ENCODE measurements at places on chromosomes 6 and 20.
A peak's percentile ranks its signal among the peaks of the same experiment; 100 is the strongest.

DNA sequence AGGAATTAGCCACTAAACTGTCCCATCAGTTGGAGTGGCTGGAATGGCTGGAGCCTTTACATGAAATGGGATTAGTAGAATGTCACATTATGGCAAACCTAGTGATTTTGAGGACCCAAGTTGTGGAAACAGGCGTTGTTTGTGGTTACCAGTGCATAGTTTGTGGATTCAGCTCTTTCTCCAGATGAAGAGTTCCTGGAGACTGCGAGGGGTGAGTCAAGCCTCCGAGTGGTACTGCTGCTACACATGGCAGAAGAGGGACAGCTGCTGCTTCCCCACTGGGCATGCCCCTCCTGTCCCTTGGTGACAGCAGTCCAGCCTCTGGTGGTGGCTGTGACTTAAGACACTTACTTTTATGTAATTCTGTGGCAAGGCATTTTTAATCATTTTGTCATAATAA, 94.2 kb upstream of the SCP2D1 start:
- DNase-seq = no peak

DNA sequence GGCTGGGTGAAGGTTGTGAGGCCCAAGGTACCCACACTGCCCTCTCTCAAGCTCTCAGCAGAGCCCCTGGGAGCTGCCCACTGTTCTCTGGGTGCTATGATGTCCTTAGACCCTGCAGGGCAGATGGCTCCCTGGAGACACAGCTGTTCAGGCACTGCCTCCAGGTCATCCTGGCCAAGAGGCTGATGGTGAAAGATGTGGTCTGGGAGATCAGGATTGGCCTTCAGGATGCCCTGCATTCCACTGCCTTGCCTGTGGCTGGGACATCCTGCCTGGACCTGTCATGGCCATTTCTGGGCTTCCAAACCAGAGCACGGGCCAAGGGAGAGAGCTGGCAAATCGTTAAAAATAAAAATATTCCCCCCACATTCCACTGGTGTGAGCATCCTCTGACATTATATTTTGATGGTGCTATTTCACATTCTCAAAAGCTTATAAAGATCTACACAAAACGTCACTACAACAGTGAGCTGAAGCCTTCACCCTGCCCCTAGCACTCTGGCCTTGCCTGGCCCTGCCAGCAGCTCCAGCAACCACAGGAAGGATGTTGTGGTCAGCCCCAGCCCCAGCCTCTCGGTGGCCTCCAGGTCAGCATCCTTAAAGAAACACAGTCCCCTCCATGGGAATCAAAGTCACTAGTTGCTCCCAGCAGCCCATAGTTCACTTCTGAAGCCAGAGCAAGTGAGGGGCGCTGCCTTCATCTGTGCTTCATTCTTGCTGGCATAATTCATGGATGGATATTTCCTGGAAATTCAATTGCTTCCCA, 13.5 kb upstream of the KCNK16 start:
- DNase-seq = no peak

GRCh38 chr6:20797597-20797996, 263.3 kb downstream of the CDKAL1 start:
- DNase-seq = no peak

DNA sequence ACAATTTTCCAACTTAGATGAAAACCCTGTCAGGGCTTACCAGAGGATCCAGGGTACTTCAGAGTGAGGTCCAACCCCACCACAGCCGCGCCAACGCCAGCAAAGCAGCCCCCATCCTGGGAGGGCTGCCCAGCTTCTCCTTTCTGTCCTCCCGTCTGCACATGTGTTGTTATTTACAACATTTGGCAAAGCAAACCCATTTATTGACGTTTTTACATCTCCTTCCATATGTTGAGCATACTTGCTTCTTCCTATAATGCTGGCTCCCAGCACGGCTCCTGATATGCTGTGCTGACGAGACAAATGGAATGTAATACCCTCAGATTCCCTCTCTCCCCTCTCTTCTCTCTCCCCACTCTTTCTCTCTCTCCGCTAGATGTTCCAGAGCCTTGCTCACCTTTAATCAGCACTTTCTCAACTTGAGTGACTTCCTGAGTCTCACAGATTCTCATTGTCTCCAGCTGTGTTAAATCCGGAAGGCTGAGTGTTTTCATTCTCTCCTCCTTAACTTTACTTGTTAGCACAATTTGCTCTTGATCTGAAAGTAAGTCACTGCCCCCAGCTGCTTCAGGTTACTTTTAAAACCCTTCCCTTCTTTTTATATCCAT, 22.7 kb downstream of the RCAN2 start:
- DNase-seq = no peak

- DNase-seq = no peak
These were observed 82.7 kb downstream of the JAG1 start for GRCh38 chr20:10590950-10591671.

DNA sequence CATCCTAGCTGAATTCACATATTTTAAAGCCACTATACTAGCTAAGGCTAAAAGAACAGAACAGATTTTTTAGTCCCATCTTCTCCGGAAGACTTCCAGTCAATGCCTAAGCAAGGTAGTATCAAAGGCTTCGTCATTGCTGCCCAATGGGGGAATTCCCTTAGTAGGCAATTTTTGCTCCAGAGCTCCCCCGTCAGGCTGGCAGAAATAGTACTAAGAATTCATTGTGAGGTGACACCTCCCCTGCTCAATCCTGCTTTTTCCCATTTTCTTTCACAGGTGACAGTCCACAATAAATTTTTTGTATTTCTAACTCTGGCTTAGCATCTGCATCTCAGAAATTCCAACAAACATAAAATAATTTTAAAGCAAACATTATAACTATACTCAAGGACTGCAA, 52.8 kb upstream of the SRSF6 start:
- no peak for DNase-seq

DNA sequence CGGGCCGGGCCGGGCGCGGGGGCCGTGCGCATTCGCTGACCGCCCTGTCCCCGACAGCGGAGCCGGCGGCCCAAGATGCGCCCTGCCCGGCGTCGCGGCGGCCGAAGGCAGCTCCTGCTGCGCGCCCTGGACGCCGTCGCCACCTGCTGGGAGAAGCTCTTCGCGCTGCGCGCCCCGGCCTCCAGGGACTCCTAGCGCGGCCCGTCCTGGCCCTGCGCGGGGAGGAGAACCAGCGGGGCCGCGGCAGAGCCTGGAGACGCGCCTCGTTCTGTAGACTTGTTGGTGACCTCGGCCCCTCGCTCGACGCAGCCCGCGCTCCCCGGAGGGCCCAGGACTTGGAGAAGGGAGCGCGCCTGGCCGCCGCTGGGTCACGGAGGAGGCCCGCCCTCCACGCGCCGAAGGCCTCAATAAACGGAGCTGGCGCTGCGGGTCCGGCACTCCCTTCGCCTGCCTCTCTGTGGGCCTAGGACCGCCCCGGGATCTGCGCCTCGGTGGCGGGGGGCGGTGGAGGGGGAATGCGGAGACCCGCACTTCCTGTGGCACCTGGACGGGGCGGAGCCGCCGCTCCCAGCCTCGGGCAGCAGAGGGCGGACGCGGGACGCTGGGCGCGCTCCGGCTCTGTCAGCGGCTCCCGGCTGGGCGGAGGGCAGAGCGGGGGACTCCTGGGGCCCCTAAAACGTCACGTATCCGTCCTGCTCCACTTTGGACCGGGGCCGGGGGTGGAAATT, 2.7 kb downstream of the C20orf204 start:
- peak; percentile 85 for DNase-seq

DNA sequence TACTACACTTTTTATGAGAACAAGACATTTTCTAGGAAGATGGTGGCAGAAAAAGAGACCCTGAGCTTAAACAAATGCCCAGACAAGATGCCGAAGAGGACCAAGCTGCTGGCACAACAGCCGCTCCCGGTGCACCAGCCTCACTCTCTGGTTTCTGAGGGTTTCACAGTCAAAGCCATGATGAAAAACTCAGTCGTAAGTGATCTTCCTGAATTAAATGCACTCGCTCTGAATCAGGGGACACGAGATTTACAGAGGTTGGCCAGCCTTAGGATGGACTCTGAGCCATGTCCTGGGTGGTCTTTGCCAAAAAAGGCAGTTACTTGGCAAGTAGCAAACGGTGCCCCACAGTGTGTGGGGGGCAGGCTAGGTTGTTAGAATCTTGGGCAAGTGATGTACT, 423 bp downstream of the PACRG start:
- DNase-seq = no peak

DNA sequence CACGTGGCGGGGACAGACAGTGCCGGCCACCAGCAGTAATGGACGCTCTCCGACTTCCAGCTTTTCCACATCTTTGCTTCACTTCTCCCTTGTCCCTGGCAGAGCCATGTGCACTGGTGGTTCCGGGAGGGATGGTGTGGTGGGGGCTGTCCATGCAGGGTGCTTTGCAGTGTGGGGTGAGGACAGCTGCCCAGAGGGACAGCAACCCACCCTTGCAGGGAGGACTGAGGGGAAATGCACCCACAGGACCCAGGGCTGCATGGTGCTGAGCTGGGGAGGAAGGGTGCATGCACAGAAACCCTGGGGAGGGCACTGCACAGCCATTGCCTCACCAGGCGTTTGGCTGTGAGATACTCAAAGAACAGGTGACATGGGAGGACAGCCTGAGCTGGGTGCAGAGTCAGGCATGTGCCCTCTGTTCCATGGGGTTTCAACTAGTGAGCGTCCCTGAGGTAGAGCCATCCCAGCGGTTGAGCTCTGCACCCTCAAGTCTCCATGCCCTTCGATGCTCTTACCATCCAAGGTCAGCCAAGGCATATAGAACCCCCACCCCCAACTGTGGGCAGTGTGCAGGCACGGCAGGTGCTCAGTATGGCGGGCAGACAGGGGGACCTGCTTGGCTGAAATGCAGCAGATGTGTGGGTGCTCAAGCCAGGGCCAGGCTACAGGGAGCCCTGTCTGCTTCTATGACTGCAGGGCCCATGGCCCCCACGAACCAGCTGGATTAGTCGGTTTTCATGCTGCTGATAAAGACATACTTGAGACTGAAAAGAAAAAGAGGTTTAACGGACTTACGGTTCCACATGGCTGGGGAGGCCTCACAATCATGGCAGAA, 239.7 kb downstream of the TTLL2 start:
- DNase-seq = no peak

GRCh38 chr6:26659042-26659999, at the start of gene ZNF322:
Gene ZNF322, minus strand, starts transcription at chr6:26659746. Its CDS starts 21,193 bp downstream, at chr6:26638553.
- peak; percentile 87 for DNase-seq

GRCh38 chr6:130995783-130996447, 67.1 kb downstream of the EPB41L2 start:
- DNase-seq = no peak

DNA sequence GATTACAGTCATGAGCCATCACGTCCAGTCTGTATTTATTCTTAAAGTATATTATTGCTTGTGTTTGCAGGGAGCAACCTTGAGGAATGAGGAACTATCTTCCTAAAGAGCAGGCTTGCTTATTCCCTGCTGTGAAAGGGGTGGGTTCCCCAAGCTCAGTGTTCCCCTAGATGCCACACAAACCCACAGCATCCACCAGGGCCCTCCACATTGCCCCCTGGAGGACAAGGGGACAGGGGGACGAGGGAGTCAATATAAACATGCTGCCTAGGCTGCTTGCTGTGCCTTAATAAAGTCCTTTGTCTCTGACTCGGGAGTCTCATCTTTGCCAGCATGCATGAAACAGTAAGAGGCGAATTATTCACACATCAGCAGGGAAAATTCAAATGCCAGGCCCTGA, 8.0 kb upstream of the IDH3B start:
- no peak for DNase-seq

GRCh38 chr6:53725791-53726575, 60.4 kb upstream of the KLHL31 start:
- peak; percentile 78 for DNase-seq

DNA sequence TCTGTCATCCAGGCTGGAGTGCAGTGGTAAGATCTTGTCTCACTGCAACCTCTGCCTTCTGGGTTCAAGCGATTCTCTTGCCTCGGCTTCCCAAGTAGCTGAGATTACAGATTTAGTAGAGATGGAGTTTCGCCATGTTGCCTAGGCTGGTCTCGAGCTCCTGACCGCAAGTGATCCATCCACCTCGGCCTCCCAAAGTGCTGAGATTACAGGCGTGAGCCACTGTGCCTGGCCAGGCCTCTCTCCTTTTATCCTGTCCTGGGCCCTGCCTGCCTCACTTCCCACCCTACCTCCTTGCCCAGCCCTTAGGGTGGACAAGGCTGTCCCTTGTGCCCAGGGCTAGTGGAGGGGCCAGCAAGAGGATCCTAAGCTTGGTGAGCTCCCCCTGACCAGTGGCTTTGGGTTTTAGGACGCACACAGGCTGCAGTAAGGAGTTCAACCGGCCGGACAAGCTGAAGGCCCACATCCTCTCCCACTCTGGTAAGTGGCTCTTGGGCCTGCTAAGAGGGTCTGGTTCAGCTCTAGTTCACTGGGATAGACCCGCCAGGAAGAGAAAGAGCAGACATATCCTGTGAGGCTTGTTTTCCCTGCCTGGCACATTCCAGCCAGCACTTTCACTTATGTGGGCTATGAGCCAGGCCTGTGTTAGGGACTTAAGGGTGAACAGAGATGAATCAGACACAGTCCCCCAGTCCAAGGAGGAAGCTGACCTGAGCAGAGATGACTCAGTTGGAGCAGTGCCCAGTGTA, 21.9 kb upstream of the CHMP4B start:
- DNase-seq = no peak

GRCh38 chr6:142631517-142632385, 313.2 kb downstream of the HIVEP2 start:
- no peak for DNase-seq

DNA sequence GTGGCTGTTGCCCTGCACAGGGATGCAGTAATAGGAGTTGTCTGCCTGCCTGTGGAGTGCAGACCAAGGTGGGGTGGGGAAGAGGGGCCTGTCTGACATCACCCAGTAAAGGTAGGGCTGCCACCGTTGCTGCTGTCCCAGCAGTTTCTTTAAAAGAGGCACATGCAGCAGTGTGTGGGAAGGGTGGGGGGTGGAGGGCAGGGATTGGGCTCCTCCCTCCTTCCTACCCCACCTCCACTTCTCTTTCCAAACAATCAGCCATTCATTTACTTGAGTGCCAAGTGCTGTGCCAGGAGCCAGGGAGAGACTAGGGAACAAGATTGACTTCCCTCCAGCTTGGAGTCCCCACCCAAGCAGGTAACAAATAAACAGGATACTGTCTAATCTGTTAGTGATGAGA, 66.8 kb upstream of the MYL9 start:
- no peak for DNase-seq

DNA sequence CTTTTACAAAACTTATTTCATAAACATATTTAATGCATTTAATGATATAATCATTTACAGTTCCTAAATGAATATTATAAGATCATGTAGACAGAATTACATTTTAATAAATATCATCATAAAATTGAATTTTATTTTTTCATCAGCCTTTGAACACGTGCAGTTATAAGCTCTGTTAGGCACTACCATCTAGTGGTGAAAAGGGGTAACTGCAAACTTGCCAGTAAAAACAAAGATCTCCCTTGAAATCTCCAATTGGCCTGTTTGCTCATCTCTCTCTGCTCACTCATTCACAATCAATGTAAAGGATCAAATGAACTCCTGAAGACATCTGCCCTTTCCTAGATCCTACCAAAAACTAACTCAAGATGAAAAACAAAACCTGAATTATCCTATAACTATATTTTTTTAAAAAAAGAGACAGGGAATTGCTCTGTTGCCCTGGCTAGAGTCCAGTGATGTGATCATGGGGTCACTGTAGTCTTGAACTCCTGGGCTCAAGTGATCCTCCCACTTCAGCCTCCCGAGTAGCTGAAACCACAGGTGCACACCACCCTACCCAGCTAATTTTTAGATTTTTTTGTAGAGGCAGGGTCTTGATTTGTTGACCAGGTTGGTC, 31.7 kb downstream of the SAMHD1 start:
- DNase-seq = peak; percentile 4

GRCh38 chr6:98539741-98540140, 294.6 kb upstream of the POU3F2 start:
- DNase-seq = no peak

- no peak for DNase-seq
These were observed 4.5 kb upstream of the GPSM3 start for GRCh38 chr6:32196682-32197616.

GRCh38 chr6:70857387-70858077, 99.3 kb downstream of the B3GAT2 start:
- no peak for DNase-seq
